ENCODE measurements at places on chromosomes 11 and 22.

DNA sequence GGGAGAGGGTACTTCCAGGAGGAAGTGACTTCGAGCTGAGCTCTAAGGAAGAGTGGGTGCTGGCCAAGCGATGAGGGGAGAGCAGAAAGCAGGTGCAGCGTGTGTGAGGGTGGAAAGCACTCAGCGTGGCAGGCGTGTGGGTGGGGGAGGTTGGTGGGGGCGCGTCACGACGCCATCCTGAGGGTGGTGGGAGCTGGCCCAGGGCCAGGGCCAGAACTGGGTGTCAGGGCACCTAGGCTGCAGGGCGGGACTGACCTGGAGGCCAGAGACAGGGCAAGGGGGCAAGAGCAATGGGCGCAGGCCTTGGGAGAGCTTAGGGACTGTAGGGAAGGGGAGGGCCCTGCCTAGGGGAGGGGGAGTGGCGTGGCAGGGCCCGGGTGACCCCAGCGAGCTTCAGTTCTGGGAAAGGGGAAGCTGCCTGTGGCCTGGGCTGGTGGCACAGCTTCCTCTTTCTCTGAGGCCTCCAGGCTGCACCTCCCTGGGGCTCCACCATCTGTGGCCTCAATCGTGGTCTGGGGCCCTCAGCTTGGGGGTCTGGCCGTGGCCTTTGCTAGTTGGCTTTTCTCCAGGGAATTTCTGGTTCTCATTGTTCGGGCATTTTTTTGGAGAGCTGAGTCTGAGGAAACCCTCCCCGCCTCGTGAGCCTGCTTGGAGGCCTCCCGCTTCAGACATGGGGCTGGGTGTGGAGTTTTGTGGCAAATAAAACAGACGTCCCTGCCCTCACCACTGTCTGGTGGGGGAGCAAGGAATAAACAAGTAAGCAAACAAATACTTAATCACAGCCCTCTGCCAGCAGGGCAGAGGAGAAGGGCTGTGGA lies 8.9 kb downstream of the RELT start:
- DNase-seq = no peak

DNA sequence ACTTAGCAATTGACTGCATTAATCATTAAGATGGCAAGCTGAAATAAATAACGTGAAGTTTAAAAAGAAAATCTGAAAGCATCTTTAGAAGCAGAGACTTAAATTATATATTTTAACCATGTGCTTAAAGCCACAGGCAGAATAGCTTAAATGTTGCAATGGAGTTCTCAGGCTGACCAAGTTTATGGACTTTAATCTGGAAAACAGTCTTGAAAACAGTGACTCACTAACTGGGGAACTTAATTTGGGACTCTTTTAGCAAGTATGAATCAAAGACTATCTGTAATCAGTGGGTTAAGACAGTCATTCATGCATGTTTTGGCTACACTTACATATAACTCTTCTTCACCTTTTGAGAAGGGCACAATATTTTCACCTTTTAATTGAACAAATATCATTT lies 12.6 kb upstream of the GLYATL1 start:
- no peak for DNase-seq

DNA sequence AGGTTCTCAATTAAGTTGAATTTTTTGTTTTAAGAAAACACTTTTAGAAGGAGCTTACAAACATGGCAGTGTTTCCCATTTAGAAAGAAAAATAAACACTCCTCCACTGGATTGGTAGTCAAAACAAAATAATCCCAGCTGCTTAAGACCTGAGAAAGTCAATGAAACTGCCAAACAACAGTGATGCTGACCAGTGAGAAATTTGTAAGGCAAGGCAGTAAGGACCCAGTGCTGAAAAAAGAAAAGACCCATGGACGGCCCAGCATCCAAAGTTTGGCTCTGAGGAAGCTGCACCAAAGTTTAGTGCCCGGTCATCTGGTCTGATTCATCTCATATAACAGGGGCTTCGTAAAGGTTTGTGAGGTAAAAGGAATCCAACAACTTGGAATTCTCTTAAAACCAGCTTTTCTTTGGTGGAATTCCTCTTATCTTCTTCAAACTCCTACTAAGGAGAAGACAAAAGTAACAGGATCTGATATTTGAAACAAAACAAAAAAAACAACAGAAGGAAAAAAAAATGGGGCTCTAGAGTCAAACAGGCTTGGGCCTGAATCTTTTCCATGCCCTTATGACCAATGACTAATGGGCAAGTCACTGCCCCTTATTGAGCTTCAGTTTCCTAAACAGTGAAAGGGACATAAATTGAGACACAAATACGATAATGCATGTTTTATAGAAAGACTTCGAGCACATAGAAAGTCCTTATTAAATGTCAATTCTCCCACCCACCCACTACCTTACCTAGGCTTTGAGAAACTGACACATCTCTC lies 383.0 kb upstream of the NARS2 start:
- DNase-seq = no peak

DNA sequence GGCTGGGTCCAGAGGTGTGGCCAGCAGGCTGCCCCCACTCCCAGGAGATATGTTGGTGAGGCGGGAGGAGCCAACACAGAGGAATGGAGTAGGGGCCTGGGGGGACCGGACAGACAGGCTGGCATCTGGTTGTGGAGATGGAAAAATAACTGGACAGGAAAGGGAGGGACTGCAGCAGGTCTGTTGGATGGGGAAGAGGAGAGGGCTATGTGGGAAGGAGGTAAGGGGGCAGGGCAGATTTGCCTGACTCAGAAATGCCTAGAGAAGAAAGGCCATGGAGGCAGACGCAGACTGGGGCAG lies 160.4 kb downstream of the TRIM29 start:
- no peak for DNase-seq

GRCh38 chr22:48453751-48454485 lies 1373.8 kb downstream of the BRD1 start:
- DNase-seq = no peak

GRCh38 chr11:3962406-3962840 lies 107.0 kb downstream of the STIM1 start:
- no peak for DNase-seq

DNA sequence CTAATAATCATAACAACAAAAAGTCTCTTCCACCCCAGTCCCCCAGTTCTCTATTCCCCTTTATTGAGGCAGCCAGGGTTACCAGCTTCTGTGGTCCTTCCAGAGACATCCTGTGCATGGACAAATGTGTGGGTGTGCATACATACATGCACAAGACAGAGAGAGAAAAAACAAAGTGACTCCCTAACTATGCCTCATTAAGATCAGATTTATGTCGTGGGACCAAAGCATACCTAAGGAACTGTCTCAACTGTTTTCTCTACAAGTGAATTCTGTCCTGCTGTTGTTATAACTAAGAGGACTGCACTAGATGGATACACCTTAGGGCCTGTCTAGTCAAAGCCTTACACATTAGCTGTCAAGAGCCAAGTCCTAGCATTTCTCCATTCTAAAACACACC lies 106.7 kb downstream of the MRTFA start:
- DNase-seq = no peak

GRCh38 chr11:31959716-31960115 lies 131.2 kb upstream of the RCN1 start:
- DNase-seq = no peak

DNA sequence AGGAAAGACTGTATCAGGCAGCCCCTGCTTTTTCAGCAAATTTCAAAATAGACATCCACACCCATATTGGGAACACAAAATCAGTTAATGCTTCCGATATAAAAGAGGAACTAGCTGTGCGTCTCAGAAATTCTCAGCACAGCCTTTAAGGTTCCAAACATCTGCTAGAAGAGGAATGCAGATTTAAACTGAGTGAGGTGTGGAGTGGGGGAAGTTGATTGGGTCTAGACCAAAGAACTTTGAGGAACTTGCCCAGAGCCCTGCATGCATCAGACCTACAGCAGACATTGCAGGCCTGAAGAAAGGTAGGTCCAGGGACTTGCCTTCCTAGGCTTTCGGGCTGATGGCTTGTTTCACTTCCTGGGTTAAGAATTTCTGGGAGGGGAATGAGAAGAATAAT lies at the start of gene MS4A4A:
Gene MS4A4A (plus strand): TSS at position 255 of the 400 bp plus-strand sequence. CDS start 10 bp downstream, at position 265.
- DNase-seq = no peak

DNA sequence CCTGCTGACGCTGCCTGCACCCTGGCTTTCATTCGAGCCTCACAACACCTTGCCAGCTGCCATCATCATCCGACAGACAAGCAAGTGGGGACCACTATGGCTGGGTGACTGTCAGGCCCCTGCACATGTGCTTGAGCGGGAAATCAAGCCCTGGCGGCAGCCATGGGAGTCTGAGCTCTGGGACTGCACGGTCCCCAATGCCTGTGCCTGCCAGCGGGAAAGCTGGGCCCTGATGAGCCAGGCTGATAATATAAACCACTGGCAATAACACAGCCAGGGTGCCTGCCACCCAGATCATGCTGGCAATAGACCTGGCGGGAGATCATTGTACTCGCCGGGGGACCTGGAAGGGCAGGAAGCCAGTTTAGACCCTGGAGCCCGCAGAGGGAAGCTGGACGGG lies 2.5 kb downstream of the FGF3 start:
- DNase-seq = no peak

- no peak for DNase-seq
Observed at GRCh38 chr22:37925767-37926166, 19.7 kb downstream of the MICALL1 start.

- no peak for DNase-seq
Observed at GRCh38 chr11:5092821-5093585, 23.6 kb downstream of the OR52E1 start.
